ENCODE measurements at places on chromosomes 11 and 22.

- DNase-seq: no peak
Measured at GRCh38 chr22:44389181-44389580, 76.4 kb upstream of the SHISAL1 start.

GRCh38 chr11:76148231-76148630, 58.1 kb downstream of the WNT11 start:
- DNase-seq: no peak

- DNase-seq: no peak
Measured at GRCh38 chr22:27835446-27835845, 33.9 kb upstream of the MN1 start.

DNA sequence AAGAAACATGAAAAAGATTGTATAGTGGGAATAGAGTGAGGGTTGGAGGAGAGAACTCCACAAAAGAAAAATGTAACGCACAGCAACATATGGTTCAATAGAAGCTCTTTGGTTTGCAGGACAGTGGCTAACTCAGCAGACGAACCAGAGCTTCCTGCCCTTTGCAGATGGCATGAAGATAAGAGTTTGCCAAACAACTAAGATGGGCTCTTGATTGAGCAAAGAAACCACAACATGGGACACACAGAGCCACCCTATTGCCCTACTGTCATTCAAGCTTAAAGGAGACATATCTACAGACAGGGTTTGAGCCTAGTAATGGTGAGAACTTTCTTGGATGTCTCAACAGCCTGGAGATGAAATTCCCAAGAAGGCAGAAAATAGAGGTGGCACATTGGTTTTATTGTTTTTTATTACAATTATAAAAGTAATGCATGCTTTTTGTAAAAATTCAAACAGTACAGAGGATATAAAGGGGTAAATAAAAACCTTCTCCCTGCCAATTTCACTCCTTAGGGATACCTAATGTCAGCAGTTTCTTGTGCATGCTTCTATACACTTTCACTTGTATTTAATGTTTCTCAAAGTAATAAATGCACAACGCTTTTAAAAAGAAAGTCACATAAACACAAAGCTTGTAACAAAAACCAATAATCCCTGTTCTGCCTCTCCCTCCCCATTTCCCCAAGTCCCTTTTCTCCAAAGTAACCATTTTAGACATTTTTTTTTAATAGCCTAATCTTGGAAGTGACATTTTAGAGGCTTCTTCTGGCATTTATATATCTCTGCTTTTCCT, 63.7 kb downstream of the COPB1 start:
- DNase-seq: no peak

- no peak for DNase-seq
Measured at GRCh38 chr11:111444040-111444439, 65.0 kb upstream of the POU2AF1 start.

- DNase-seq: no peak
Measured at GRCh38 chr11:74205181-74205580, 34.1 kb downstream of the PPME1 start.

- no peak for DNase-seq
Measured at GRCh38 chr11:10461276-10461790, 6.3 kb downstream of the AMPD3 start.

GRCh38 chr11:131275580-131275979, 94.8 kb upstream of the NTM start:
- DNase-seq: no peak

DNA sequence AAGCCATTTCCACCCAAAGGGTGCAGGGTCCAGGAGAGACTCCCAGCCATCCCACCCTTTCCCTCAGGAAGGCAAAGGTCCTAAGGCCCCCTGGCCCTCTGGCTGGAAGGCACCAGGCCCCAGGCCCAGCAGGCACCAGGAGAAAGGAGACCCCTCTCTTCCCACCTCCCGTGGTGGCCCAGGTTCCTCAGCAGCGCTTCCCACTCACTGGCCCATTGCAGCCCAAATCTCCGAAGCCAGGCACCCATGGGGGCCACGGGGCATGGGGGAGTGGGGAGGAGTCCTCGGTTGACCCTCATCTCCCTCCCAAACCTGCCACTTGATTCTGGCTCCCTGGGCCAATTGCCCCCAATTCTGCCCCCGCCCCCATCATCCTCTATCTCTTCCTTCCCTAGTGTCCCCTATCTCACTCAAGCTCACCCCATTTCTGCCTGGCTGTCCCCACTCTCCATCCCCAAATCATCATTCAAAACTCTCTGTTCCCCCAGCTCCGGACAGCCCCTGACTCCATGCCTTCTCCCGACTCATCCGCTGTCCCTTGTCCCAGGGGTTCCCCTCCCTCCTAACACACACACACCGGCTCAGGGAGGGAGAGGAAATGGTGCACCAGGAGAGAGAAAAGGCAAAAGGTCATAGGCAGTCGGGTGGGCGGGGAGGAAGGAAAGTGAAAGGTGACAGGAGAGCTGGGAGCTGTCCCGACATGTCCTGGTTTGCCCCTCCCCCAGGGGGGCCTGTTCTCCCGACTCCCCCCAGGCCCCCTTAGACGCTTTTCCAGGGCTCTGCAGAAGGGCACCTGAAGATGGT, 1.2 kb downstream of the LIF start:
- no peak for DNase-seq

DNA sequence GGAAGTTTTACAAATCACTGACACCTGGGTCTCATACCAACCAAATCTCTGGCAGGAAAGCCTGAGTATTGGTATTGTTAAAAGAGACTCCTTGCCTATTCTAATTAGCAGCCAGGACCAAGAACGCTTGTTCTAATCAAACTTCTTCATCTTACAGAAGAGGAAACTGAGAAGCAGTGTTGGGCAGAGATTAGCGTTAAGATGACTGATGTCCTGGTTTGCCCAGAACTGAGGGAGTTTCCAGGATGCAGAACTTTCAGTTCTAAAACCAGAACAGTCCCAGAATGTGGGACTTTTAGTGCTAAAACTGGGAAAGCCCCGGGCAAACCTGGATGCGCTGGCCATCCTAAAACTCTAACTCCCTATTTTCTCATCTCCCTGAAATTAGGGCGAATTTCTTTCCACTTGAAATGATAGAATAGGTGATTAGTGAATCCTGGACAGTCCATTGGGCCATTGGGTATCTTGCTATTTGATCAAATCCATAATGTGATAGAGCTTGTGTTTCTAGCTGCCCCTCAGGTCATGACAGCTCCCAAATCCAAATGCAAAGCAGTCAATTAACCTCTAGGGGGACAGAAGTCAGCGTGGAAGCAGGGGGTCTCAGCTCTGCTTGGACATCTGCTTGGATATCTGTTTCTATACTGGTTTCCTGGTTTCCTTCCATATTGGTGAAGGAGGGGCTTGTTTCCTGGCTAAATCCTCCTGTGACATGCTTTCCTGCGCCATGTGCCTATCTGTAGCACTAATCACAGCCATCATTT, 16.0 kb upstream of the TMPRSS13 start:
- no peak for DNase-seq

- no peak for DNase-seq
Measured at GRCh38 chr11:46265764-46266163, 11.7 kb upstream of the CREB3L1 start.

GRCh38 chr11:118238929-118239328, 13.2 kb downstream of the MPZL3 start:
- no peak for DNase-seq

DNA sequence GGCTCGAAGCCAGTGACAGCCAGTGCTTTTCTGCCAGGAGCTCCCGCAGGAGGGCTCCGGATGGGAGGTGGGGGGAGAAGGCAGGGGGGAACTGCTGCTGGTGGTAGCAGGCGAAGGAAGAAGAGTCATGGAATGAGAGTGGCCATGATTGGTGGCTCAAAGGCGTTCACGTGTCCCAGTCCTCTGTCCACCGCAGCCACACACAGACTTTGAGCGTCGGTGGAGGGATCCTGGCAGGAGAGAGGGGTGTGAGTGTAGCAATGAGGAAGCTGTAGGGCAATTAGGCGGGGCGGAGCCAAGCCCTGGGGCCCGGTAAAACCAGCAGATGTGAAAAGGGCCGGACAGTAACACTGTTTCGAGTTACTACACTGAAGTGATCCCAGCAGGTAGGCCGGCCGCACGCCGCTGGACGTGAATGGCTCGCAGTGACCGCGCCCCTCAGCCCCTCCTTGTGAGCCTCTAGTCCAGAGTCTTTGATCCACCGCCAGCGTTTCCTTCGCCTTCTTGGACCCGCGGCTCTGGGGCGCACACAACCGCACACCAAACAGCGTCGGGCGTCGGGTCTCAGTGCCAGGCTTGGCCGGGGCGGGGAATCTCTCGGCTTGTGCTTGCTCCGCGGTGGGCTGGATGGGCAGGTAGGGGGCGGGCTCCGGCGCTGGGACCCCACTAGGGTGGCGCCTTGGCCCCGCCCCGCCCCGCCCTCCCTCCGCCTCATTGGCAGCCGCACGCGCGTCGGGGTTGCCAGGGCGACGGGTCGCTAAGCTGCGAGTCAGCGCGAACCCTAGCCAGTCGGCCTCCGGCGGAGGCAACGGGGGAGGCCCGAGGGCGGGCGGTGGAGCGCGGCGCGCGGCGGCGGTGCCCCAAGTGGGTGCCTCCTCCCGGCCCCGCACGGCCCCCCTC, at the start of gene LRRC10B:
Gene LRRC10B (plus strand): TSS at position 788 of the 900 bp plus-strand sequence. CDS start 250 bp downstream, outside the sequence.
- peak; percentile 62 for DNase-seq

DNA sequence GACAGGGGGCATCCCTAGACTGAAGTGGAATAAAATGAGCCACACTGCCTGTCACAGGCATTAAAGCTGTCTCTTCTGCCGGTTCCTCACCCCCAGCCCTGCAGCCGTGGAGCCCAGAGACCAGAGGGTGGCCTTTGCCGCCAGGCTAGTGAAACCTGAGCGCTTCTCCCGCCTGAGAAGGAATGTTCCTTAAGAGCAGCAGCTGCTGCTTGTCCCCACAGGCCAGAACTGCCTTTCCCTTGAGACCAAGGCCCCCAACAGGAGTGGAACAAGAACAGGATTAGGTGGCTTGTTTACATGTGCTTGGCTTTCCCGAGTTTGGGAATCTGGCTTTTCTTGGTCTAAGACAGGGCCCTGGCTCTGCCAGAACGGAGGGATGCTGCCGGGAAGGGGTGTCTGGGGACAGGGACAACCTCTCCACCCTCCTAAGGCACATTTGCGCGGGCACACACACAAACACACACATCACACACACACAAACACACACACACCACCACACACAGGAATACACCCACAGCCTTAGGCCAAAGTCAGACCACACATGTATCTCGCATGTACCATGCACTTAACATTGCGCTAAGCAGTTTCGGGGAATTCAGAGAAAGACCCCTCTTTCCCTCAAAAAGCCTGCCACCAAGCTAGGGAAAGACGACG, 91.8 kb downstream of the FEZ1 start:
- no peak for DNase-seq

- DNase-seq: no peak
Measured at GRCh38 chr11:22479208-22479607, 141.0 kb downstream of the SLC17A6 start.

Measured in NCI-H187 (cell line).